ENCODE measurements at places on chromosomes 6 and 20.

- DNase-seq: no peak
Measured at GRCh38 chr6:2944405-2945152, 26.8 kb downstream of the SERPINB6 start.

- DNase-seq: no peak
Measured at GRCh38 chr20:43188861-43189553, 699 bp downstream of the PTPRT start.

- DNase-seq: no peak
Measured at GRCh38 chr6:29477923-29478450, 9.8 kb downstream of the MAS1L start.

DNA sequence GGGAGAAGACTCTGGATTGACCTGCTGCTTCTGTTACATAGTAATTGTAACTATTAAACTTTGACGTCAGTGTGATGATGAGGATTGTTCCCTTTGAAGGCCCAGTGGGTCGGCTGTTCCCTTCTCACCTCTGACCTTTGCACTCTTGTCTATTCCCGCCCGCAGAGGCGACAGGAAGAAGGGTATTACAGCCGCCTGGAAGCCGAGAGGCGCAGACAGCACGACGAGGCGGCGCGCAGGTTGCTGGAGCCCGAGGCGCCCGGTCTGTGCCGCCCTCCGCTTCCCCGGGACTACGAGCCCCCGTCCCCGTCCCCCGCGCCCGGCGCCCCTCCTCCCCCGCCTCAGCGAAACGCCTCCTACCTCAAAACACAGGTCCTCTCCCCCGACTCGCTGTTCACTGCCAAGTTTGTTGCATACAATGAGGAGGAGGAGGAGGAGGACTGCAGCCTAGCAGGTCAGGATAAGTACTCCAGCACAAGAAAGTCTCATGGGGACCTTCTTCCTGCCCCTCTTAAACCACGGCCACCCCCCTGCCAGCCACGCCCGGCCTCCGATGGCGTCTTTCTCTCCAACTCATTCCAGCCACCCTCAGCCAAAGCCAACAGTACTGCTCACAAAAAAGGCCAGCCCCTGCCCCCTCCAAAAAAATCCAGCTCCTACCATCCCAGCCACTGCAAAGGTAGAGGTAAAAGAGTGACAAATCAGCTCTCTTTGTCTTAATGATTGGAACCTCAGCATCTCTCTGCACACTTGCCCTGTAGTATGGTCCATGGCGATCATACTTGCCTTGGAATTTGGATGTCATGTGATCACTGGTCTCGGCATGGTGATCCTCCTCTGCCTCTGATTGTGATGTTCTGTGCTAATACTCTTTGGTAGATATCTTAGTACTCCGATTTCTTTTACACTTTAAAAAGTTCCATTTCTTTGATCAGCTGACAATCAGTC, 31.6 kb upstream of the KIF25 start:
- no peak for DNase-seq

DNA sequence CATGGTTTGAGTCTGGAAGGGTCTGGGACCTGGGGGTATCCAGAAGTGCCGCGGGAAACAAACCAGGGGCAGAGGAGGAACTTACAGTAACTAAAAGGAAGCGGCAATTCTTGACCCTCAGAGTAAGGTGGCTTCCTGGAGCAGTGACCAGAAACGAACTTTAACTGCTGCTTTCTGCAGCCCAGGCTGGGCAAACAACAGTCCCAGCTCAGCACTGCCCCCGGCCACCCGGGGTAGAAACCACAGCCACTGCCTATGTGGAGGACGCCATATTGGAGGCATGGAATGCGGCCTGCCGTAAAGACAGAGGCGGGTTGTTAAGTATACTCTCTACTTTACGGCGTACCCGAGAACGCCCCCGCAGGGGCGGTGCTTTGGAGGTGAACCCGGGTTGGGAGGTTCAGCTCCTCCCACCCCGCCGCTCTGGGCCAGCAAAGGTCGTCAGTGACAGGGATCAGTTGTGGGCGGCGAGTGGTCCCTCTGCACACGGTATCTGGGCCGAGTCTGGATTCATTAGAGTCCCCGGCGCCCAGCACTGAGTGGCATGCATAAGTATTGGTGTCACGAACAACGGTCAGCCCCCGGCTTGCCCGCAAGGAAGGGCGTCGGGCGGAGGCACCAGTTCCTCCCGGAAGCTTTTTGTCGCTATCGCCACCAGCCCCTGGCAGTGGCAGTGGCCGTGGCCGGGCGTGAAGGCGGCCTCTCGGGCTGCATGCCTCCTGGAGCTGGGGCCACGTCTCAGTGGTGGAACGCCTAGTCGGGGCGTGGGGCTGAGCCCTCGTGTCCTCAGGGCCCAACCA, at the start of gene PDSS2:
Gene PDSS2 (minus strand): TSS at position 282 of the 800 bp plus-strand sequence. CDS start 279 bp downstream, at position 3.
- peak; percentile 93 for DNase-seq

DNA sequence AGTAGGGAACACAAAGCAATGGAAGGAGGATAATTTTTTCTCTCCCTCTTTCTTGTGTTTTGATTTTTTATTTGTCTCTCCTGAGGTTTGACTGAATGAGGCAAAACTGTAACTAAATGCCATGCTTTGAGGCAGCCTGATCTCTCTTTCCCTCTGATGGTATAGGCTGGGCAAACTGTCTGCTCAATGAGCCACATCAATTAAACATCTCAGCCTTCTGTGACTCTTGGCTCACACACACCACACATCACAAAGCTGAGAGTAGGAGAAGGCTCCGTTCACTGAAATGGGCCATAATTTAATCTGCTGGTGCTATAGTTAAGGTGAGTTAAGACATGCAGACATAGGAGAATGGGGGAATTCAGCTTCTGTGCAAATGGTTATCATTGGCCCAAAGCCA, 28.1 kb upstream of the SCGN start:
- DNase-seq: no peak

GRCh38 chr20:5369629-5370028, 52.9 kb upstream of the PROKR2 start:
- DNase-seq: no peak

GRCh38 chr6:88666901-88667300, 296.5 kb downstream of the RNGTT start:
- no peak for DNase-seq

- no peak for DNase-seq
Measured at GRCh38 chr6:130482645-130483390, 117.0 kb downstream of the TMEM200A start.

DNA sequence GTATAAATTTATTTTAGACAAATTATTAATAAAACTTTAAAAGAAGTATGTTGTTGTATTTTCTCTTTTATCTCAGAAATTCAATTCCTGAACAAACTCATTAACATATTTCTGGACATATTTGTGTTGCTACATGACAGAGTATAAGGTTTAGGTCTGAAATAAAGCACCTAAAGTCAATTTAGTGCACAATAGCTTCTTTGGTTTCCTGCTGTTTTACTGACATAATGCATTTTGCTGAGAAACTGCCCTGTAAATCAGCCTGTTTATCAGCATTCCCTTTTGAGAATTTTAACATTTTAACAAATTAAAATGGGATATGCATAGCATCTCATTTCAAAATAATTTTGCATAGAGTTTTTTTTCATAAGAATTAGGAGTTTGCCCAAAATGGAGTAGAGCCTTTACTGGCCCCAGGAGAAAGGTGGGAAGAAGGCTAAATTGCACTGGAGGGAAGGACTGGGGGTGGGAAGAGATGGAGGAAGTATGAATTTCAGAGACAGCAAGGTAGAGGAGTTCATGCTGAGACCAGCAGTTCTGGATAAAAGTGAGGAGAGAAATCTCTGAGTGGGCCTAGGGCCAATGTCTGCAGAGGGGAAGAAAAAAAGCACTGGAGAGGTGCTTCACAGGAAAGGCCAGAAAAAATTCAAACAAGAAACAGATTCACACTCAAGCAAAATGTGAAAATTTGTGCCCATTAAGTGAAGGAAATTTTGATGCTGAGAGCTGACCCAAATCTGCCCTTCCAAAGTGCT, 324.2 kb upstream of the HSF2 start:
- DNase-seq: no peak

- DNase-seq: no peak
Measured at GRCh38 chr6:35497571-35498421, 917 bp upstream of the TEAD3 start.

DNA sequence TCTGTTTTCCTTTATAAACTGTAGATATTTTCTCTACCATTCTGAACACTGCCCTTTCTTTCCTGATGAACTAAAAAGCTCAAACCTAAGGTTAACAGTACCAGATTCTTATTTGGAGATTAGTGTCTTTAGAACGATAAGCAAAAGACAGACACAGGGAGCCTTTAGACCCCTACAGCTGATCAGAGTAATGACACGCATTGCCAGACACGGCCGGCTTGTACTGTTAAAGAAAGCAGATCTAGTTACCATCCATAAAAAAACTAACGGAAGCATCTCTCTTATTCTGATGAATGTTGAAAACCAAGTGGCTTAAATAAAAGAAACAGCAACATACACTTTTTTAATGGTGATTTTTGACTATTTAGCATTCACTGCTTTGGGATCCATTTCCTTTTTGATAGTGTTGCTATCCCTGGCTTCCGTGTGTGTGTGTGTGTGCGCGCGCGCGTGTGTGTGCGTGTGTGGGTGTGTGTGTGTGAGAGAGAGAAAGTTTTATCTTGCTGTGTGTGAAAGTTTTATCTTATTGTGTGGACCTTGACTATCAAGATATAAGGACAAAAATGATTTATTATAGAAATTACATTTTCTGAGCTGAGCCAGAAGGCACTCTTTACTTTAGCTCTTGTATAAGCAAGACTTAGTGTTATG, 95.6 kb upstream of the SLC35B3 start:
- DNase-seq: no peak

GRCh38 chr6:22754061-22754460, 184.7 kb downstream of the HDGFL1 start:
- DNase-seq: no peak

- no peak for DNase-seq
Measured at GRCh38 chr20:44781791-44782190, 28.6 kb downstream of the RIMS4 start.

- peak; percentile 55 for DNase-seq
Measured at GRCh38 chr6:161439093-161439492, 165.2 kb upstream of the AGPAT4 start.

DNA sequence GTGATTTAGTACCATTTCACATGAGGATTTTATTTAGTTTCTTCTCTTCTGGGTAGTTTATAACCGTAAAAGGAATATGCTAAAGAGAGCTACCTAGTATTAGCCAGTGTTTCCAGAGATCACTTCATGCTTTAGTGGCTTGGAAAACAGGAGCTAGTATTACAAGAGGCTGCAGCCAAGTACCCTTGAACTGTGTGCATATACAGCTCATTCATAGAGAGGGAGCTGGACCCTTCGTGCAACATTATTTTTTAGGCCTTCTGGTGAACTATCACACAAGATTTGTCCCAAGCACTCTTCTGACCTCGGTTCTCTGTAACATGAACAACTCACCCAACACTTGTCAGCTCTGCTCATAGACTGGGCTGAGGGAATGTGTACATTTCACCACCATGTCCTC, 74.9 kb upstream of the RIN2 start:
- DNase-seq: no peak

DNA sequence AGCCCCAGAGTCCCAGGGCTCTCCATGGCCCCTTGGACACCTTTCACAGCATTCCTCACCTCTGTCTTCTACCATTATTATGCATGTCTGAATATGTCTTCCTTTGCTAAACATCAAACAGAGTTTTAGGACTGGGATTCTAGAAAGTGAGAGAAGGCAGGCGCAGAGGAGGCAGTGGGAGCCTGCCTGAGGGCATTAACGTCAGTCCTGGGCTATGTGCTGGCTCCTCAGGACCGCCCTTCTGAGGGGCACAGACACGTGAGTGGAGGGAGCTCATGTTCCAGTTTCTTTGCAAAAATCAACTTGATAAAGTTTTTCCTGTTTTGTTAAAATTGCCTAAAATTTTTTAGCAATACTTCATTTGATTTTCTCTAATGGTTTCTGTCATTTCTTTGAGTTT, 38.0 kb downstream of the C6orf15 start:
- no peak for DNase-seq

- DNase-seq: no peak
Measured at GRCh38 chr20:31721408-31722256, 1.0 kb downstream of the BCL2L1 start.

- DNase-seq: no peak
Measured at GRCh38 chr6:68740828-68741500, 105.9 kb downstream of the ADGRB3 start.

- DNase-seq: no peak
Measured at GRCh38 chr6:149445573-149445972, 39.2 kb downstream of the ZC3H12D start.

- no peak for DNase-seq
Measured at GRCh38 chr6:47483853-47484546, 6.4 kb downstream of the CD2AP start.

- DNase-seq: no peak
Measured at GRCh38 chr6:46808806-46809205, 15.6 kb downstream of the MEP1A start.

DNA sequence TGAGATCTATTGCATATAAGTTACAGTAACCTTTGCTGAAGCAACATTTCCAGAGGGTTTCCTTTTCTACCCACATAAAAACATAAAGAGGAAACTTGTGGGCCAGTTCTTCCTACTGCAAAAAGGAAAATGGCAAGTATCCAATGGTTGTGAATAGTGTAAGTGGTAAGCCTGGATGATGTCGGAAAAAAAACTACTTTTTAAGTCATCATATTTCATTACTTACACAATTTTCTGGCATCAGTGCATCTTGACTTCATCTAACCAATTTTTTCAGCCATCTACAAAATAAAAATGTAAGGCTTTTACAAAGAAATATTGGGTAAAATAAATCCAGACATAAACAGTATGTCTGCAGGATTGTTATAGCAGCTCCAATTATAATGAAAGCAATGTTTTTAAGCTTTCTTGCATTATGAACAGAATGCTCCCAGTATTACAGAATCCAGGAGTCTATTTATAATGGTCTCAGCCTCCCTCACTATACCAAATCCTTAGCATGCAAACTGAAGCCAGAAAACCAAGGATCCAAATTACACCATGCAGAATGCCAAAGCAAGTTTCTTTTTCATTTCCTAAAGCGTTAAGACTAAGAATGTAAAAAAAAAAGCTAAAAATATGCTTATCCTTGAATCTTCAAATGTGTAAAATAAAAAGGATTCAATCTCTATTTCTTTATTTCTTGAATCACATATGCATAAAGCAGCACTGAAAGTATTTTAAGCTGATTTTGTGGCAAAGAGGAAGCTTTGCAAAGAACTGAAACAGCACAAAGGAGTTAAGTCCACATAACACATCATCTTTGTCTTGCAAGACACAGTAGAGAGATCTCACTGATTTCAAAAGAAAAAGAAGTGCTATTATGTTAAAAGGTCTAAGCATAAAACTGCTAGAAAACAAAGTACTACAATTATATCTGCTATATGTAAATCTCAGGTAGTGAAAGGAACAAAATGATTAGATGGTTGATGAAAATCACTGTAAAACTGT, 126.8 kb upstream of the HMGCLL1 start:
- no peak for DNase-seq

DNA sequence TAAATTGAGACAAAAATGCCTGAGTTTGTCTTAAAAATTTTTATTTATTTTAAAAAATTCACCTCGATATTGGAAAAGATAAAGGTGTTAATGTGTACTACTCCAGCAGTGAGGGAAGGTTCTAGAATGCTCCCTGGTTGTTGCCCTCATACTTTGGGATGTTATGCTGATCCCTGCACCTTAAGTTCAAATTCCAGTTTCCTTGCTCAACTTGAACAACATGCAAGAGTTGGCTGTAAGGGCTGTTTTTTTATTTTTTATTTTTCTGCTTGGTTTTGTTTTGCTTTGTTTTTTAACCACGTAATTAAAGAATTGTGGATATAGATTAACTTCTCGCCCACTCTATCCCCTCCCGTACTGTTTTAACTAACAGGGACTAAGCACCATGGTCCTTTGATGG, 158.7 kb upstream of the CITED2 start:
- no peak for DNase-seq

- no peak for DNase-seq
Measured at GRCh38 chr20:10721976-10722375, 48.2 kb upstream of the JAG1 start.

GRCh38 chr6:30219244-30219643, 6.0 kb upstream of the TRIM26 start:
- DNase-seq: no peak

Data from C1 segment of cervical spinal cord (tissue), 14 donors.